A172 (cell line): ENCODE measurements at places on chromosomes 5 and 9. TPM values are rescaled to one million over a fixed set of nuclear protein-coding genes. Genes with fewer than 3 reads are reported as not detected.

Gene NIPAL4
- 1.2 and 1.5 TPM in 2 replicates for total RNA-seq

Gene TPPP
- total RNA-seq, result 0.05 and 0.36 TPM in 2 replicates

Gene COL15A1
- 0.09 and 0.12 TPM in 2 replicates for total RNA-seq

Gene AJM1
- total RNA-seq, result 1.8 and 2.1 TPM in 2 replicates

Gene PDE6A
- 0.10 and 0.41 TPM in 2 replicates for total RNA-seq

Gene GPX8
- 112 and 132 TPM in 2 replicates for total RNA-seq

Gene RPL35
- total RNA-seq, result 2,941 and 5,977 TPM in 2 replicates

Gene SLC22A5
- 5.7 and 5.9 TPM in 2 replicates for total RNA-seq

Gene C9orf153
- not detected in 2 replicates for total RNA-seq

Gene ARHGEF37
- 0.69 and 1.6 TPM in 2 replicates for total RNA-seq

Gene ADAMTS2
- 0.14 and 0.79 TPM in 2 replicates for total RNA-seq

Gene PCDH1
- total RNA-seq, result 7.2 and 7.4 TPM in 2 replicates

Gene TAF1L
- total RNA-seq, result 0.02 and 0.05 TPM in 2 replicates

DNA sequence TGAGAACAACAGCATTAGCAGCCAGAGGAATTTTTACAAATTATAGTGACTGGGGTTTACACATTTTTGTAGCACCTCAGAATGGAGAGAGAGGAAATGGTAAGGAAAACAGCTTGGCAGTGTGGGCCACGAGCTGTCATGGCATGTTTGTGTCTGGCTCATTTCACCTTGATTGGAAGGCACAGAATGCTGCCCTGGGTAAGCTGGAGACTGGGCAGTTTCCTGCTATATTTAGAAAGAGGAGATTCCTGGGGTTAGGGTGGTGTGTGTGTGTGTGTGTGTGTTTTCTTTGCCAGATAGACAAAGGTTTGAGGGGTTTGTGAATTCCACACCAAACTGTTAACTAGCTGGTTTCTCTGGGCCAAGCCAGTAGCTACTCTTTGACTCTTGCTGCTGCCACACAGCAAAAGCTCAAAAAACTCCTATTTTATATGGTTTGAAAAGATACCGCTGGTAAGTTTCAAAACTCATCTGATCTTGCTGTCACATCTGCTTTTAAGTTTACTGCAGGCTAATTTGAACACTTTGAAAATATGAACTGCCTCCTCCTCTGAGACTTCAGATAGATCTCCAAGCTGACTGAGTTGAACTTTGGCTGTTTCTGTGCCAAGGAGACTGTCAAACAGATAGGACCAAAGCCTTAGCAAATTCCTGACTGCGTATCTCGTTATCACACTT is 9.1 kb downstream of the ARHGAP26 start:
- peak; percentile 25 for DNase-seq

GRCh38 chr9:113888336-113888735 is 12.2 kb downstream of the ZNF618 start:
- no peak for DNase-seq

- no peak for DNase-seq
These were observed 71.6 kb downstream of the ERCC6L2 start for GRCh38 chr9:95947118-95947517.

DNA sequence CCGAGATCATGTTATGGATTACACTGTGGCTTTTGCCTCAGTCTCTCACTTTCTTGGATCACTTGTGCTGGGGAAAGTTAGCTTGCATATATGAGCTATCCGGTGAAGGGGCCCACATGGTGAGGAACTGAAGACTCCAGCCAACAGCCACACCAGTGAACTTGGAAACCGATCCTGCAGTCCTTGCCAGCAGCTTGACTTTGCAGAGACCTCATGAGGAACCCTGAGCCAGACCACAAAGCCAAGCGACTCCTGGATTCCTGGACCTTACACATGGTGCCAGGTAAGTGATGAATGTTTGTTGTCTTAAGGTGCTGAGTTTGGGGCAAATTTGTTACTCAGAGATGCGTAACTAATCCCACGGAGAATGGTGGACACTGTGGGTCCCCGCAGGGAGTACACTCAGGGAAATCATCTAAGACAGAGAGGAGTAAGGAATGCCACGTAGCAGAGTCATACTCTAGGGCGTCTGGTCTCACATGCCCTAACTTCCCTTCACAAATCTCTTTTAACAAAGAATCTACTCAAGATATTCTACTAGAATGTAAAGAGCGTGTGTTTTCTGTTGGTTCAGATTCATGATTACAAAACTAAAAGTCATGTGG is 76.5 kb upstream of the PJA2 start:
- no peak for DNase-seq

DNA sequence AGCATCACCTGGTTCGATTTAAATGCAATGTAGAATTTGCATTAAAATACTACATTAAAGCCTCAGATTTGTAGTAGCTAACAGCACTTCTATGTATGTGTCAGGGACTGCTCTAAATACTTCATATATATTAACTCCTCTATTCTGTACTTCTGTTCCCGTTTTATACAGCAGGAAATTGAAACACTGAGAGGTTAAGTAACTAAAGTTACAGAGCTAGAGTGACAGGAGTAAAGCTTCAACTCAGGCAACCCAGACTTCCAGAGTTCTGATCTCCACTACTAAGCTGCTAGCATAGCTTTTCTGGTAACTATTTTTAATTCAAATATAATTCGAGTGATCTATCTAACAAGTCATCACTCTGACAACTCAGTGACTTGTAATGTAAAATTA is 619 bp upstream of the APC start:
- no peak for DNase-seq

GRCh38 chr9:84819491-84819991 is 150.0 kb downstream of the NTRK2 start:
- no peak for DNase-seq

- DNase-seq, result peak; percentile 92
These were observed 110.0 kb downstream of the PAX5 start for GRCh38 chr9:36924071-36924470.

- DNase-seq, result peak; percentile 50
These were observed at the start of gene SFXN1 for GRCh38 chr5:175478384-175479124. TSS of gene SFXN1 (plus strand) at chr5:175478560. CDS start at chr5:175492104, 13,544 bp downstream.

- peak; percentile 21 for DNase-seq
These were observed 421 bp downstream of the RUSC2 start for GRCh38 chr9:35490155-35490909.

- no peak for DNase-seq
These were observed 41.5 kb upstream of the ANKH start for GRCh38 chr5:14913096-14913495.

- DNase-seq, result peak; percentile 62
These were observed 85.7 kb downstream of the GRAMD2B start for GRCh38 chr5:126508962-126509279.

DNA sequence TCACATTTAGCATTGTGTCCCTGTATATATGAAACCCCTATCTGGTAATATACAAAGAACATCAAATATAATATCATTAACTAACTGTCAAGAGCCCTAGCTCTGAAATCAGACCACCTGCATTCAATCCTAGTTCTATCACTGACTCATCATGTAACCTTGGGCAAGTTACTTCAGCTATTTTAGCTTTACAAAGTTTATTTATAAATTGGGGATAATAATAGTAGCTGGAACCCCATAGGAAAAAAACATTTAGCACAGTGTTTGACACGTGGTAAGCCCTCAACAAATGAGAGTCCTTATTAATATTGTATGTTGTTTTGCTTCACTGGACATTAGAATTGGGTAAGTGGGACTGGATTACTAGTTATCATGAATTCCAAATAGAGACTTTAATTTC is 157.5 kb downstream of the EBF1 start:
- DNase-seq, result peak; percentile 5

DNA sequence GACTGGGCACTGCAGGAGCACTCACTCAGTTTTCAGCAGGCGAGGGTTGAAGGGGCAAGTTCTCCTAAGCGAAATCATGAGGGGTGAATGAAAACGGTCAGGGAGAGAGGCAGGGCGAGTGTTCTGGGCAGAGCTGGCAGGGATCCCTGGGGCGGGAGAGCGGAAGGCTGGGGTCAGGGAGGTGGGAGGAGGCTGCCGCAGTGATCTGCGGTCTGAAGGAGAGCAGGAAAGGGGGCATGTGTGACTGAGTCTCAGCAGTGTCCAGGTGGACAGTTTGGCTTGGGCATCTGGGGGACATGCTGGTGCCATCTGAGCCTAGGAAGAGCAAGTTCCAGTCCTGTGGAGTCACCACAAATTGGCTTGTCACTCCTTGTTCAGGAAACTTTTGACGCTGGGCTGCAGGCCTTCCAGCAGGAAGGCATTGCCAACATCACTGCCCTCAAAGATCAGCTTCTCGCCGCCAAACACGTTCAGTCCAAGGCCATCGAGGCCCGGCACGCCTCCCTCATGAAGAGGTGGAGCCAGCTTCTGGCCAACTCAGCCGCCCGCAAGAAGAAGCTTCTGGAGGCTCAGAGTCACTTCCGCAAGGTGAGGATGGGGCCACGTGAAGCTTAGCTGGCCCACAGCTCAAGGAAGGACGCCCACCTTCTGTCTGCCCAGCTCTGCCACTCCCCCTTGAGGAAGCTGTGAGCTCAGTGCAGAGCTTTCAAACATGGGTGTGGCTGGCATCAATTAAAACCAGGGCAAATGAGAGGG is 31.1 kb downstream of the DYNC2I2 start:
- no peak for DNase-seq

DNA sequence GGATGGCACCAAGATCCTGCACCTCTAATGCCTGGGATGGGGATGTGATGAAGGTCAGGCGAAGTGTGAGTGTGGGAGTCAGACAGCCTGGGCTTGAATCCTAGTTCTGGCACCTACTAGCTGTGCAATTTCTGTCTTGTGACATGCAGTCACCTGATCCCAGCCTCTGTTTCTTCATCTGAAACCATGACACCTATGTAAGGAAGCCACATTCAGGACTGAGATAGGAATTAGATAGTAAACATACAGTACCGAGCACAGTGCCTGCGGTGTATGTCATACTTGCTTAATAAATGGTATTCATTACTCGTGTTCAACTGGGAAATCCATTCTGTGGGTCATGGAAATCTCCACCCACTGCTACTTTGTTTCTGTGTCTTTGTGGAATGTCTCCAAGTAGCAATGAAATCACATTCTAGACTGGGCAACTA is 140.6 kb upstream of the STC2 start:
- DNase-seq, result no peak

DNA sequence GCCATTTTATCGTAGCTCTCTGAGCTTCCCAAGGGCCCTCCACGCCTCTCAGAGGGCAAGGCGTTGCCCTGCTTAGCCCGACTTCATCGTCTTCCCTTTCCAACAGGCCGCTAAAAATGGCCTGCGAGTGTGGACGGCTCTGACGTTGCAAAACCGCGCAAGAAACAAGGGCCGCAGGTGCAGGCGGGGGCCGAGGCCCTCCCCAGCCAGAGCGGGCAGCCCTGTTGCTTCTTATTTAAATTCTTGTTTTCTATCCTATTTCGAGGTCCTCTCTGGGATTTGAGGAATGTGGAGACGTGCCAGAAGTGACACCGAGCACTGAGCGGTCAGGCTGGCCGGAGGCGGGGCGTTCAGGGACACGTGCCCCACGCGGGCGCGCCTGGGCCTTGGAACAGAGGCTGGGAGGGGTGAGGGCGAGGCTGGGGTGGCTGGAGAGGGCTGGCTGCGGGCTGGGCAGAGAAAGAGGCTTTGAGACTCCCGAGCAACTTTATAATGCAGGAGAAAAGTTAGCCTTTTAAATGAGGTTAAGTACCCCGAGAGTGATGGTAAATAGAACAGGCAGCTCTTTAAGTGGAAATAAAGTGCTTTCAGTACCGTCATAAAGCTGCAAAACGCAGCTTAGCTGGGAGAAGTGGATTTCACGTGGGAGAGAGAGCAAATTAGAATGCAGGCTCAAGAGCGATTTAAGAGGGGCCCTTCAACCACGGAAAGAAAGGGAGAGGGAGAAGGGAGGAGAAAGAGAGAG is 243.6 kb downstream of the AUH start:
- no peak for DNase-seq

- DNase-seq, result no peak
These were observed 6.9 kb upstream of the BOD1 start for GRCh38 chr5:173623296-173623771.

- DNase-seq, result peak; percentile 92
These were observed 48.8 kb downstream of the KCNIP1 start for GRCh38 chr5:170552621-170553115.

- peak; percentile 8 for DNase-seq
These were observed 17.4 kb downstream of the SEC61B start for GRCh38 chr9:99239341-99240060.

GRCh38 chr5:125348221-125348692 is 601.8 kb upstream of the ZNF608 start:
- no peak for DNase-seq

DNA sequence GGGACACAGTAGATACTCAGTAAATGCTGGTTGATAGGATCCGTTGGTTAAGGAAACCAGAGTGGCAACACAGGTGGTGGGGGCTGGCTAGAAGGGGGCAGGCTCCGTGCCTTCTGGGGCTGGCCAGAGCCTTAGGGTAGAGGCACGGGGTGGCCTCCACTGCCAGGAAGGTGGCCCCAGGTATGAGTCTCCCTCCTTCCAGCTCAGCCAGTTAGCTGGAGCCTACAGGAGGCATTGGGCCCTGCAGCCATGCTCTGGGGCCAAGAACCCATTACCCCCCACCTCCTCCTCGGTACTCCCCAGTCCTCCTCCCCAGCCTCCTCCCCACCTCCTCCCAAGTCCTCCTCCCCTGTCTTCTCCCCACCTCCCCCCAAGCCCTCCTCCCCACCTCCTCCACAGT is 27.7 kb downstream of the CXXC5 start:
- DNase-seq, result no peak

DNA sequence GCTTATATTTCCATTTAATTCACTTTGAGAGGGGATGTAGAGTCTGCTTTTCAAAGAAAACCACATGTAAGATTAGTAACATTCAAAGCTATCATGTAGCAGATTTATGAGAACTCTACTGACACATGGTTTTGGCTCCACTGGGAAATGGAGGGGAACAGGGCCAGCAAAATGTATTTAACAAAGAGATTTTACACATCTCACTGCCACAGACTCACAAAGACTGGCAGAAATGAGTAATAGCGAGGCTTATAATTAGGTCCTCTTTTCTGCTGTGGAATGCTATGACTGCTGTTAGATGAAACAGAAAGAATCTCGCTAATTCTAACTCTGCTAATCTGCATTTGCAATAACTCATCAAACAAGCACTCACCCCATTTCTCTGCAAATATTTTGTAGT is 4.5 kb downstream of the DAP start:
- peak; percentile 82 for DNase-seq

- DNase-seq, result no peak
These were observed 207.3 kb upstream of the NR4A3 start for GRCh38 chr9:99614341-99614740.

GRCh38 chr5:66889056-66889455 is 292.9 kb downstream of the MAST4 start:
- DNase-seq, result no peak

- no peak for DNase-seq
These were observed 609.9 kb downstream of the ACTL7B start for GRCh38 chr9:108245901-108246300.

DNA sequence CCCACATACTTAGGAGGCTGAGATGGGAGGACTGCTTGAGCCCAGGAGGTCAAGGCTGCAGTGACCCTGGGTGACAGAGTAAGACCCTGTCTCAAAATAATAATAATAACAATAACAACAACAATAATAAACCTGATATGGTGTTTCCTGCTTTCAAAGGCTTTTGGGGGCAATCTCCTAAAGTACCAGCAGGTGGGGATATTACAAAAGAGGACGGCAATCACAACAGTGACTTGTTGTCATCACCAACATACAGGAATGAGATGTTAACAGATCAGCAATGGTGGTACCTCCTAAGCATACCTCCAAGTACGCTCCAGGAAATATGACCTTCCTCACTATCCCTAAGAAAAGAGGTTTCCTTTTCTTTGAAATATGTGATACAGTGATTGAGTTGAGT is 91.1 kb upstream of the RNF180 start:
- DNase-seq, result peak; percentile 24
